ENCODE measurements at places on chromosomes 4 and X.

DNA sequence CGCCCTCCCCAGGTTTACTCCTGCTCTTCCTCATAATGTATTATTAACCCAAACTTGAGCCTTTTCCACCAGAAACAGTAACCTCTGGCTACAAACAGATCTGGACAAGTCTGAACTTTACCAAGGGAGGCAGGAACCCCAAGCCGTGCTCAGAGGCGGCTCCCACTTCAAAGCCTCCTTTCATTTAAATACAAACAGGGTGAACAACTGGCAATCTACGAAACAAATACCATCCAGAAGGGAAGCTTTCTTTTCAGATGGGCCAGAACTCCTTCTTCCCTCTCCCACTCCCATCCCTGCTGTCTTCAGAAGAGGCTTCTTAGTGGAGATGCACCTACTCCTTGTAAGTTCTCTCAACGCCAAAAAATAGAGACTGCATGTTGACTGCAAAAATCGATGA, 2.1 kb upstream of the GPC4 start:
- no peak for DNase-seq

DNA sequence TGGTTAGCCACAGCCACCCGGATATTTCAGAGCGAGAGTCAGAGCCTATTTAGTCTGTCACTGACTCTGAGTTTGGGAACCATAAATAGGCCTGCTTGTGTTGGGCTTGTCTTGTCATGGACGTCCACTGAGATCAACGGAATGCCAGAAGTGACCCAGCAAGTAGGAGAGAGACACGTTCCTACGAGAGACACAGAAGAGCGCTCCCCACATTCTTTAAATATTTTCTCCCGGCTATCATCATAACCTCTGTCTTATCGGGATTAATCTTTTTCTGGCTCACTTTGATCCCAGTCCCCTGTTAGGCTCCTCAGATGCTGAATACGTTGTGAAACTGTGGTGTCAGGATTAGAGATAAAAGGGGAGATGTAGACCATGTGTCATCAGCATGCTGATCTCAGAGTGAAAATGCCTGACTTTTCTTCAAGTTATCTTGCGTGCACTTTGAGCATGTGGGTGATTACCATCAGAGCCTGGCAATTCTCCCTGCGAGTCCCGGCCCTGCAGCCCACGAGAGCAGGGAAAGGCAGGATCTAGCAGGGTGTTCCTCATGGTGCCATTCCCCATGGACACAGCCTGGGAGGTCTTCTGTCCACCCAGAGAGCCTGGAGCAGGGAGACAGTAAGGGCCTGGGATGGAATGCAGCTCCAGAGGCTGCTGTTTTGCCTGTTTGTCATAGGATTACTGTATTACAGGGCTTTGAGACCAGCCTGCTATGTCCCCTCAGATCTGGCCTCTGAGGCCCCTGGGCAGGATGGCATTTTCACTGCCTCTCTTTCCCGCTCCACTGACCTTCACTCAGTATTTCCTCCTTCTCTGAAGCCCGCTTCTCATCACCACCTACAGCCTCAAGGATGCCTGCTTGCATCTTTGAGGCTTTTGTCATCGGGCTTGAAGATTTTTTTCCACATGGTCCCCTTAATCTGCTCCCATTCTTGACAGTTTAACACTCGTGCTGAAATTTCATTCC, 2.8 kb upstream of the TENM3 start:
- DNase-seq, result no peak

DNA sequence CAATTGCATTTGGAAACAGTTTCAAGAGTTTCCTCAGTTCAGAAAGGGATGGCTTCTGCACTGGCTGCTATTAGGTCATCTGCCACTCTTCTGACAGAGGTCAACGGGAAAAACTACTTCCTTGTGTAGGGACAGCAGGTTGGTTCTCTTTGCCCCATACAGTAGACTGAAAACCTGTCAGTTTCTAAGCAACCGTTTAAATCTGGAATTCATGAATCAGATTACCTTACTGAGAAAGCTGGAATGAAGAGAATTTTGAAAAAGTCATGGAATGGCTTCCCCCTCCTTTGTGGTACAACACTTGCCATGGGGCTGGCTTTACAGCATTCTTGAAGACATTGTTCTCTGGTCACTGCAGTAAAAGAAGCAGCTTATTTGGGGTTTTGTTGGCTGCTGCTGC, 240.3 kb downstream of the IL1RAPL2 start:
- no peak for DNase-seq

DNA sequence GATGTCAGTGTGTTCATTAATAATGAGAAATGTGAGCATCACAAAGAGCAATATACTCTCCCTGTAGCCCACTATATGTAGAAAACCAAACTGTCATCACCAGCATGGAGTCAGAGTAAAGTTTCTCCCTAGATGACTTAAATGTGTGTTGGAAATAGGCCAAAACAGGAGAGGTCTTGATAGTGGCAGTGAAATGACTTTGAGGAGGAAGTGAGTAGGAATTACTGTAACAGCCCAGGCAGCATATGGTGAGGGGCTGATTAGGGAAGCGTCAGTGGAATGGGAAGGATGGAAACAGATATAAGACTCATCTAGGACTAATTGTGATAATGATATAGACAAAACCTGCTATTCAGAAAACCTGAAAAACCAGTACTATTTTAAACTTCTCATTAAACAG, 83.9 kb downstream of the ATXN3L start:
- no peak for DNase-seq

DNA sequence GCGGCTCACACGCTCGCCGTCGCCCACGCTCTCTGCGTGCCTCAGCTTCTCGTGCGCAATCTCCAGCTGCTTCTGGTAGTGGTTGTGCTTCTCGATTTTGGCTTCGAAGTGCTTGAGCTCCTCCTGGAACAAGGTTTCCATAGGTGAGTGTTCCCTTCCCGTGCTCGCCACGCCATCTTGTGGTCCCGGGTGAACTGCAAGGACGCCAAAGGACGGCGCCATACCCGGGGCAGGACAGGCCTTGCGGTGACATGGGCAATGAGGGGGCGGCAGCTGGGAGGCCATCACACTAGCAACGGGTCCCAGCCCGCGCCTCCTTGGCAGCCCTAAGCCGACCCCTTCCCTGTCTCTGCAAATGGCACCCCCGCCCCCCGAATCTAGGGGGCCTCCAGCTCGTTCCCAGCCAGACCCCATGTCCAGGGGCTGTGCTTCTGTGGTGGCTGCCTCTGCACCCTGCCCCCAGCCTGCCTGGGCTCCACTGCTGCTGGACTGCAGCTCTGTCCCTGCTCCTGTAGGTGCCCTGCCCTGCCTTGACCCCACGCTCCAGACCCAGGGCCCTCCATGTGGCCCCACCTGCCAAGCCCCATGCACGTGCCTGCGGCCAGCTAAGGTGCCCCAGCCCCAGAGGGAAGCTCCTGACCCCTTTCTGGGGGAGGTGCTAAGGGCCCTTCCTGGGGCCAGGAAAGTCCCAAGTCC, 17.3 kb downstream of the LRPAP1 start:
- no peak for DNase-seq

- DNase-seq, result no peak
These were observed 91.0 kb downstream of the MAMLD1 start for GRCh38 chrX:150454083-150454482.

- no peak for DNase-seq
These were observed 417.5 kb downstream of the KCNIP4 start for GRCh38 chr4:21531048-21531447.

- DNase-seq, result no peak
These were observed 23.8 kb downstream of the CNOT6L start for GRCh38 chr4:77795326-77795725.

GRCh38 chr4:104756837-104757236, 262.1 kb upstream of the CXXC4 start:
- no peak for DNase-seq

- no peak for DNase-seq
These were observed 210.5 kb upstream of the RPS6KA3 start for GRCh38 chrX:20477219-20477618.

- DNase-seq, result no peak
These were observed 15.1 kb upstream of the CLDN24 start for GRCh38 chr4:183337349-183337748.

DNA sequence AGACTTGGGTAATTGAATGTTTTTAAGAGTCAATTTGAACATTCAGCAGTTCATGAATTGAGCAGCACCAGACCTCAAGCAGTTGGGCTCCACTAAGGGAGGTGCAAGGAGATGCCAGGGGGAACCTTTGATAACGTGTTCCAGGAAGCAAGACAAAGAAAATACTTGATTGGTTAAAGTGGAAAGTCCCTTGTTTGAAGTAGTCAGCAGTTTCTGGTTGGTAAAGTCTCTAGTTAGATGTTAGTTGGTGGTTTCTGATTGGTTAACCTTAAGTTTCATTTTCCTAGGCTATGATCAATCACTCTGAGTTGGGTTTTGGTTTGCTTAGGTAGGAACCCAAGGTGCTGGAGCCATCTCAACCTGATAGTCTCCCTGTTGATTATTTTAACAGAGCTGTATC, 4.0 kb downstream of the HERC6 start:
- DNase-seq, result no peak

DNA sequence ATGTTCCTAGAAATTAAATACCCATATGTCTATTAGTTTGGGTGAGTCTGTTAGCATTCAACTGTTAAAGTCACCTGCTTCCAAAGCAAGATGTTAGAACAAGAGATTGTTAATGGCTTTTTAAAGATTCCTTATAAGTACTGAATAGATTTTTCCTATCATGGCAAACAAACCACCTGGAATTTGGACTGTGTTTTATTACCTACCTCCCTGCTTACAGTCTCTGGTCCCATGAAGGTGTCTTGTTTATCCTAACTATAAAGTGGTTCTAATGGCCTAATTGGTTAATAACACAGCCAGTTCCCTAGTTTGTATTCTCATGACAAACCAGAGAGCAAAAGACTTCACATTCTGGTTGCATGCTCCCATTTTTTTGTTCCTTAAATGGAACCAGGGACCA, 149.5 kb downstream of the PPP1R2C start:
- DNase-seq, result no peak

- no peak for DNase-seq
These were observed 36.4 kb upstream of the CD99 start for GRCh38 chrX:2654436-2655340.

DNA sequence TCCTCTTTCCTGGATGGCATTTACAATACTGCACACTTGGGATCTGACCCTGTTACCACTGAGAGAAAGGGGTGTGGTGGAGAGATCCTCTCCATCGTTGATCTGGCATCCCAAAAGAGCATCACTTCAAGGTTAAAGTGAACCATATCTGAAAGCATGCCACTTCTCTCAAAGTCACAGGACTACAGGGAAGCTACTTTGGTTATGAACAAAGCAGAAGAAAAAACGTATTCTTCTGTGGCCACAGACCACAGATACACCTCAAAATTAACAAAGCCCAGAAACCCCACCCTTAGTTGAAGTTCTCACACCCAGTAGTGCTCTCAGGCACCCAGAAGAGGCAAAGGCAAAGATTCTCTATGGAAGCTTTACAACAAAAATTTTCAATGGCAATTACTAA, 108.3 kb downstream of the JADE1 start:
- DNase-seq, result no peak

GRCh38 chrX:129983575-129984110, 1.2 kb downstream of the BCORL1 start:
- DNase-seq, result no peak

- no peak for DNase-seq
These were observed 151.1 kb downstream of the PDE5A start for GRCh38 chr4:119477412-119478053.

- no peak for DNase-seq
These were observed 2.5 kb downstream of the GPM6A start for GRCh38 chr4:175809402-175810072.

- no peak for DNase-seq
These were observed 171.9 kb upstream of the RBPJ start for GRCh38 chr4:26148927-26149326.

- peak; percentile 75 for DNase-seq
These were observed 751 bp upstream of the RGS12 start for GRCh38 chr4:3291969-3292570.

DNA sequence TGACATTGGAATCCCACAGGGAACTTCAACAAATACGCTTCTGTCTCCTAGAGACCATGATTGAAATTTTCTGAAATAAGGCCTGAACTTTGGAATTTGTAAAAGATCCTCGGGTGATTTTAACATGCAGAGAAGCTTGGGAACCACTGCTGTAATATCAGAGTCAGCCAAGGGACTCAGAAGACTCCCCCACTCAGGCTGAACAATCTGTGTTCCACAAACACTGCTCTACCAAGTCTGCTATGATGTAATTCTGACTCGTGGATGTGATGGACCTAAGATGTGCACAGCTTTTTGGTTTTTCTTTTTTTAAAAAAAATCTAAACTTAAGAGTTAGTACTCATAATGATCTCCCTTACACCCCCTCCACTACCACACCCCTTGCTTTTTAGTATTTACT, 26.0 kb downstream of the LRP2BP start:
- no peak for DNase-seq

- no peak for DNase-seq
These were observed 7.6 kb downstream of the CYBB start for GRCh38 chrX:37787423-37787869.

- DNase-seq, result no peak
These were observed 363.6 kb upstream of the FAM241A start for GRCh38 chr4:111781611-111782010.

DNA sequence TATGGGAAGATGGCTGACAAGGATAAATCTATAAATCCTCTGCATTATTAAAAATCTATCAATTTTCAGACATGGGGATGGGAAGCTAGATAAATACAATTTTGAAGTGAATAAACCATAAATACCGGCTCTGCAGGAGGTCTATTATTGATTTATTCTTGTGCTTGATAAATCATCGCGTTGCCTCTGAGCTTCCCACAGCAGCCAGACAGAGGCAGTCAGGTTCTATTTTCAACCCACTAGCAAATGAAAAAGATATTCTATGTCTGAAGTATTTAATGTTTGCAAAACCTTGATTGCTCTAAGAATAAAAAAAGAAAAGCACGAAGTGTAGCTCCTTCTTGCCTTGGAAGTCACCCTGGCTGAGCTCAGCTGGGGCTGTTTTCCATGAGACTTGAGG, 216.2 kb downstream of the DHRSX start:
- no peak for DNase-seq

DNA sequence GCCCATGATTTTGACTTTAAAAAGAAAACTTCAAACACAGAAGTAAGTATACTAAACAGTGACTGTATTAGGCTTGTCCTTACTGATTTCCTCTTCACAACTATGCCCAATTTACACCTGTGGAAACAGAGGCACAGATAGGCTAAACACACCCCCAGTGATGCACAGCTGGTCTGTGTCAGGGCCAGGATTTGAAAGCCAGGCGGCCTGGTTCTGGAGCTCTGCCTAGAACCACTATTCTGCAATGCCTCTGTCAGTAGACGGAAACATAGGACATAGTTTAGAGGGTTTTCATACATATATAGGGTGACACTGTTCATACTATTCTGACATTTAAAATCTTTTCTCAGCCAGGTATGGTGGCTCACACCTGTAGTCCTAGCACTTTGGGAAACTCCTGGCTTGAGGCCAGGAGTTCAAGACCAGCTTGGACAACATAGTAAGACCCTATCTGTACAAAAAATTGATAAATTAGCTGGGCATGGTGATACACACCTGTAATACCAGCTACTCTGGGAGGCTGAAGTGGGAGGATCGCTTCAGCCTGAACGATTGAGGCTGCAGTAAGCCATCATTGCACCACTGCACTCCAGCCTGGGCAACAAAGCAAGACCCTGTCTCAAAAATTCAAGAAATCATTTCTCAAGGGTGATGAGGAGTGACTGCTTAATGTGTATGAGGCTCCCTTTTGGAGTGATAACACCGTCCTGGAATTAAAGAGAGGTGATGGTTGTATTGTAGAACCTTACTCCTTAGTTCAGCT, 23.0 kb upstream of the CBR4 start:
- DNase-seq, result no peak
